Anterior cingulate cortex (tissue), 58 donors: ENCODE measurements at places on chromosomes 13 and 19.

DNA sequence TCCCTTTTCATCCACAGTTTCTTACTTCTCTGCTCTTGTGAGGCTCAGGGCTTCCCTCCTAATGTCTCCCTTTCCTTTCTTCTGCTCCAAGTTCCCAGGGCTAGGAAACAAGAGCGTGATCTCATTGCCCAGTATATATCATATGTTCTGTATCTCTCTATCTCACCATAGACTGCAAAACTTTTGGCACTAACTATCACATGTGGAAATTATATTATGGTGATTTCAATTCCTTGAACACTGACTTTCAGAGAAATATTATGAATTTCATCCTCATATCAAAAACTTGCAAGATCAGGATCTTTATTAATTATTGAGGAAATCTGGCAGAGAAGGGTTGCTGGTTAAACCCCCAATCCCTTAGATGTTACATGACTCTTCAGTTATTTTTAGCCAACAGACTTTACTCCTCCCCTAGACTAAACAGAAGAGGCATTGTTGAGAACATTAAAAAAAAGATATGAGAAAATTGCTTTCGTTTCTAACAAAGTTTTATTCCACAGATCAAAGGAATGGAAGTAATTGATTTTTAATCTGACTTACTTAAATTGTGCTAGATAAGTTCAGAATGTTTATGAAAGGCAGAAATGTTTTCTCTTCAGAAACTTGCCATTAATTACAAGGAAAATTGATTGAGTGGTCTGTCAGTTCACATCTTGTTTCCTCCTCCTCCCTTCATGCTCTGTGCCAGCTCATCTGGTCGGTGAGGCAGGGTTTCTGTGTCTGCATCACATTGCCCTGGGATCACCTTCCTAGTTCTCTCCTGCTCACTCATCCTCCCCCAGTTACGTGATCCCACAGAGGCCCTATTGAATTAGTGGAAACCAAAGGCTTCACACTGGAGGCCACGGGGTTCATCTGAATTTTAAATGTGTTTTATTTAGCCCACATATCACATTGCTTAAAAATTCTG is 378.5 kb downstream of the LMO7 start:
- DNase-seq, result no peak

DNA sequence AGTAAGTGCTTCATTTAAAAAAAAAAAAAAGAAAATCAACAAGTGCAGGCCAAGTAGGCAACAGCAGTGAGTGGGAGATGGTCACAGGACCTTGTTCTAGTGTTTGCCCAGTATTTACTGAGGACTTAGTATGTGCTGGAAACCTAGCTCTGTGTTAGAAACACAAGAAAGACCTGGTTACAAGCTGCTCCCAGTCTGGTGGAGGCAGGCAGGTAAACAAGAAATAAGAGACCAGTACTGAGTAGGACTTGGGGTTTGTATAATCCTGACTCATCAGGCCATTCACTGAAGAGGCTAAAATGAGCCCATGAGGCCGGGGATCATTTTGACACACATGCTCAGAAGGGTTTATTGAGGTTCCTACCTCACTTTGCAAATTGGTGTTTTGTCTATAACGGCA is 21.5 kb upstream of the SERPINE3 start:
- no peak for DNase-seq

DNA sequence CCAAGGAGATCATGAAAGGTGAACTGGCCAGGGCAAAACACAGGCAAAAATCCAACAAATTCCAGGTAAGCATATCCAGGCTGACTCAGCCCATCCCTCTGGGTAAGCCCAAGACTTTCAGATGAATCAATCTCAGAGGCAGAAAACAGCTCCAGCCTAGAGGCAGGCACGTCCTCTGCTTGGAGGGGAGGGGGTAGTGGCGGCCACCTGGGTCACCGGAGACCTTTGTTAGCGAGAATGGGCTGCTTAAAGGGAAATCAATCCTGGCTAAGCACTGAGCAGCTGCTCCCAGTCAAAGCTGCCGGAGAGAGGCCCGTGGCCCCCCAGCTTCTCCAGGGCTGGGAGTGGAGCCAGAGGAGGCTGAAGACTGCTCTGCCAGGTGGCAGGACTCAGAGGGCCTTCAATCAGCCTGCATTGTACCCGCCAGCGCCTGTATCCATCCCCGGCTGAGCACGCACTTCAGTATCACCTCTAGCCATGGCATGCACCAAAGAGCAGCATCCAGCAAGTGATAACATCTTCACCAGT is 48.2 kb downstream of the PIN1 start:
- DNase-seq, result no peak

DNA sequence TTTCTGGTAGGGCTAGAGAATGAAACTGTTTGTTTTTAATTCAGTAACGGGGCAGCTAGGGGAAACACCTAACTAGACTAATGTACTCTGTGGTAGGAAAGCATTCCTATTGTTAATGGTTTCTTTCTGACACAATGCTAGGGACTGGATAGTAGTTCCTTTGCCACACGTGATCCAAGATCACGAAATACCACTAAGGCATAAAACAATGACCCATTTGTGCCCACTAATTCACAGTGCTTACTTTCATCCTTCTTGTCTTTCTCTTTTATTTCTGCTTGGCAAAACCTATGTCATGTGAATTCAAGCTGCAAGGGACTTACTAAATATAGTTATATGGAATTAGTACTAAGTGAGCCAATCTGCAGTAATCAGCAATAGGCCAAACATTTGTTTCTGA is 834.1 kb upstream of the SLITRK6 start:
- DNase-seq, result no peak

- DNase-seq, result no peak
Observed at GRCh38 chr19:28968721-28969120, 244.2 kb downstream of the UQCRFS1 start.

DNA sequence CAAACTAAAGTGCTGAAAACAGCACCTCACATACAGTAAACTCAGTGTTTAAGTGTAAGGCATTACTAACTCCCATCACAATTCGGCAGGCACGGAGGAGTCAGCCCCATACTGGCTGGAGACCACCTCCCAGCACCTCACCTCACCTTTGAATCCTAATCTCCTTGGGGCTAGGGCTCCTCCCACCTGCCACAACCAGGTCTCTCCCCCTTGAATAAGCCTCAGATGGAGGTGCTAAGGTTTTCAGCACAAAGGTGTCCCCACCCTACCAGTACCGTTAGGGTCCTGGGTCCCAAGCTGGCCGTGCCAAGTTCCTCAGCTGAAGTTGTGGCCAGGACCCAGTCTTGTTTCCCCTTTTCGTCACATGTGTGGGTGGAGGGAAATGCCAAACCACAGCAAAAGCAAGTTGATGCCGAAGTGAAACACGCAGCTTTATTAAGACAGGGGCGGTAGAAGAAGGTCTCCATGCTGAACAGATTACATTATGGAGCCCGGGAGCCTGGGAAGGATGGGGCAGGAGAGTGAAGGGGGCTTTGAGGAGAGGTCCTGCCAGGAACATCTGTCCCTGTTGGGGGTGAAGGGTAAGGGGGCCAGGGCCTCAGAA is at the start of gene IGFLR1:
Gene IGFLR1, minus strand, starts transcription at position 332 of the 604 bp plus-strand sequence. CDS start 1,272 bp downstream, outside the sequence.
- DNase-seq, result no peak

- no peak for DNase-seq
Observed at GRCh38 chr19:55067869-55068268, 4.9 kb upstream of the RDH13 start.
